ENCODE measurements at places on chromosomes 5 and 9. TPM values are rescaled to one million over a fixed set of nuclear protein-coding genes. Genes with fewer than 3 reads are reported as not detected.

GRCh38 chr5:50888751-50889150, 222.3 kb downstream of the PARP8 start:
- no peak for DNase-seq

- DNase-seq, result no peak
These were observed 56.6 kb downstream of the HSD17B3 start for GRCh38 chr9:96245399-96245798.

DNA sequence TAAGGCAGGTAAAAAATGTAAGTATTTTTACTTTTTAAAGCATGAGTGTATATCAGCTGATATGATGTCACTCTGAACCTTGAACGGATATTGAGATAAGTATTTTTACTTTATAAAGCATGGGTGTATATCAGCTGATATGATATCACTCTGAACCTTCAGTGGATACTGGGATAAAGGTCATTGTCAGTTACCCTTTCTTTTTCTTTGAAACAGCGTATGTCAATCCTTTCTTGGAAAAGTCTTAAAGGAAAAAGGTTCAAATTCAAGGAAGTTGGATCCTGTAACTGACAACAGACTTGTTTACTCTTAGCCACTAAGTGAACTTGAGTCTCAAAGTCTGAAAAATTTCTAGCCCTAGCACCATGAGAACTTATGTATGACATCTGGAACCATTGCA, 61.7 kb upstream of the IFNK start:
- no peak for DNase-seq

DNA sequence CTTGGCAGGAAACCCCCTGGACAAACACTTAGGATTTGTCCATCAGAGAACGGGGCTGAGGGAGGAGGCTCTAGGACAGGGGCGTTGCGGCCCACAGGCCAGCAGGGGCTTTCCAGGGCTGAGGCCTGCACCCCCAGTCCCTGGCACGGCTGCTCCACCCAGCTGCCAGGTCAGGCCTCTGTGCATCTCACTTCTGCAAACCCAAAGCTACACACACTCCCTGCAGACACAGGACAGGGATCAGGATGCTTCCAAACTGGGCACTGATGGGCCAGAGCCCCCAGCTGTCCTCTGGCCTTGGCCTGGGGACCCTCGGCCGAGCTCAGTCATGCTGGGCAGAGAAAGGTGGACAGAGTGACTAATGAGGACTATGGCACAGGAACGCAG, 106.2 kb upstream of the SARDH start:
- no peak for DNase-seq

GRCh38 chr9:17291766-17292165, 156.9 kb downstream of the CNTLN start:
- no peak for DNase-seq

GRCh38 chr9:73153793-73154227, 2.1 kb downstream of the ANXA1 start:
- no peak for DNase-seq

GRCh38 chr5:76084496-76085242, 1.5 kb downstream of the SV2C start:
- DNase-seq, result no peak

- peak; percentile 61 for DNase-seq
These were observed 108.4 kb downstream of the PSD2 start for GRCh38 chr5:139903795-139904565.

DNA sequence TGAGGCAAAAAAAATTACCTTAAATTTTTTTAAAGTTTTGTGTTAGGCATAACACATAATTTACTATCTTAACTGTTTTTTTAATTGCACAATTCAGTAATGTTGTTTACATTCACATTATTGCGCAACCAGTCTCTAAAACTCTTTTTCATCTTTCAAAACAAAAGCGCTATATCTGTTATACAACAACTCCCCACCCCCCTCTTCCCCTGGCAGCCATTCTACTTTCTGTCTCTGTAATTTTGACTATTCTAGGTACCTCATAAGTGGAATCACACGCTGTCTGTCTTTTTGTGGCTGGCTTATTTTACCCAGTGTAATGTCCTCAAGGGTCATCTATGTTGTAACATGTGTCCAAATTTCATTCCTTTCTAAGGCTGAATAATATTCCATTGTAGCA, 241.5 kb upstream of the DMRT1 start:
- DNase-seq, result no peak

- DNase-seq, result no peak
These were observed 104.5 kb upstream of the CHD1 start for GRCh38 chr5:99033014-99033900.

GRCh38 chr5:76691467-76692273, 24.3 kb upstream of the F2R start:
- no peak for DNase-seq

GRCh38 chr5:172106511-172107356, 81.3 kb downstream of the STK10 start:
- peak; percentile 78 for DNase-seq

DNA sequence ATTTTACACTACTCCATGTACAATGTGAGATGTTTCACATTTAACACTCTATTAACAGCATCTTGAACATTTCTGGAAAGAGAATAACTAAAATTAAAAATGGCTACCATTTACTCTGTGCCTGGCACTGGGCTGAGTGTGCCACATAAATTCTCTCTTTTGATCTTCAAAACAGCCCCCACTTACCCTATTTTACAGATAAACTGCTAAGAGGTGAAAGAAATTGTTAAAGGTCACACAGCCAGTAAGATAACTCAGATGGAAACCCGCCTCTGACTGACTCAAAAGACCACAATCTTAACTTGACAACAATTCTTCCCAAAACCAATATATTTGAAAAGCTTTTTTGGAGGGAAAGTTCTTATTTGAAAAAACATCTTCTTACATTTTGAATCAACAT, 97.3 kb downstream of the MAPKAP1 start:
- DNase-seq, result no peak

DNA sequence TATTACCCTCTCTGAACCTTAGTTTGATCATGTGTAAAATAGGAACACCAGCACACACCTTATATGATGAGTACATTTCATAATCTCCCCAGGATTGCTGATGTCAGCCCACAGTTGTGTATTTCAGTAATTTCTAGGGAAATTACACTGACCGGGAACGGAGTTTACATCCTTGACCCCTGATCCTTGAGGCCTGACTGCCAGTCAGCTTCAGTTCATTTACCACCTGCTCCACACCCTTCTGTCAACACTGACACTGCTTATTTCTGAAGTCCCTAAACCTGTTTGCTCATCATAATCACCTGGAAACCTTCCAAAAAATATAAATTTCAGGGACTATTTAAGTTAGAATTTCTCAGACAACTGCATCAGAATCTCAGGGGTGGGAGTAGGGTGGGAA, 55.3 kb downstream of the ZNF622 start:
- no peak for DNase-seq

DNA sequence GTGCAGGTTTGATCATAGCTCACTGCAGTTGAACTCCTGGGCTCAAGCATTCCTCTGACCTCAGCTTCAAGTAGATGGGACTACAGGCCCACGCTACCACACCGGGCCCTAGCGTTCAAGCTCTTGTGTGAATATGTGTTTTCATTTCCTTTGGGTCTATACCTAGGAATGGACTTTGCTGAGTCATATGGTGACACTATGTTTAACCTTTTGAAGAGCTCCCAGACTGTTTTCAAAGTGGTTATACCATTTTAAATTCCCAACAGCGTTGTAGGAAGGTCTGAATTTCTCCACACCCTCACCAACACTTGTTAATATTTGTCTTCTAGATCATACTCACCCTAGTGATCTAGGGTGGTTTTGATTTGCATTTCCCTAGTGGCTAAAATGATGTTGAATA, 33.5 kb downstream of the FAF2 start:
- DNase-seq, result no peak

GRCh38 chr5:54304040-54304439, 6.3 kb downstream of the ARL15 start:
- no peak for DNase-seq

DNA sequence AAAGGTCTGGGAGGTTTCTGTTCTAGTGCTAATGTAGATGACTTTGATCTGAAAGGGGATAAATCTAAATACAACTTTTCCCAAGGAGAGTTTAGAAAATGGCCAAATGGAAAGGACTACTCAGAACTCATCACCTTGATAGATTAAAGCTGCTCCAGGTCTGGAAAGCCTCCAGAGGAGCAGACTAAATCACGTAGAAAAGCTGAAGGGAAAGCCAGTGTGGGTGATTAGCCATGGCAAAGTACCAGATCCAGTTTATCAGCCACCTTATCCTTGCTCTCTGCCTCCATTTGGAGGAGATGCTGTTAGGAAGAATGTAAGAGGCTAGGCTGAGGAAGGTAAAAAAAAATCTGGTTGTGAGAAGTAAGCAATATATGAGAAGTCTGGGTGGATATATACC, 120.7 kb upstream of the RAI14 start:
- DNase-seq, result no peak

DNA sequence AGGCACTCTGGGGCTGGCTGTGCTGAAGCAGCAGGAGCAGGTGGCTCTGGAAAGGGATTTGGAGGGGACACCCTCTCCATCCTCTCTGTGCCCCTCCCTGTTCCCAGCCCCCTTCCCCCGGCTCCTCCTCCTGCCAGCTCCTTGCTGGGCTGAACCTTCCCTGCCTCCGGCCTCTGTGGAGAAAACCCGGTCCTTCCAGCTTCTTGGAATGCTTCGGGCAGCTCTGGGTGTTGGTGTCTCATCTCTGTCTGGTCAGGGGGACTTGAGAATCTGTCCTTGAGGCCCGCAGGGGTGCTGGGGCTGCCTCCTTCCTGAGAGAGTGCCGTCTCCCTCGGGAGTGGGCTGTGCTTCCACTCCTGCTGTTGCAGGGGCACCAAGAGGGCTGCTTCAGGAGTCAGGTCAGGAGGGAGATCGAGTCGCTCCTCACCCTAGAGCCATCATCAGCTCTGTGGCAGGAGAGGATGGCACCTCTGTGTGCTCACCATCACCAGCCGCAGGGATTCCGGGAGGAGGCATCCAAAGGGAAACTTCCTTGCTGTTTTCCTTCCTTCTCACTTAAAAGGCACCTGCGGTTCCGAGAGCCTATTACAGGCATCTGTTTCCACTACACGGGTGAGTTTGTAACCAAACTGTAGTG, 30.6 kb downstream of the NDUFS6 start:
- no peak for DNase-seq

DNA sequence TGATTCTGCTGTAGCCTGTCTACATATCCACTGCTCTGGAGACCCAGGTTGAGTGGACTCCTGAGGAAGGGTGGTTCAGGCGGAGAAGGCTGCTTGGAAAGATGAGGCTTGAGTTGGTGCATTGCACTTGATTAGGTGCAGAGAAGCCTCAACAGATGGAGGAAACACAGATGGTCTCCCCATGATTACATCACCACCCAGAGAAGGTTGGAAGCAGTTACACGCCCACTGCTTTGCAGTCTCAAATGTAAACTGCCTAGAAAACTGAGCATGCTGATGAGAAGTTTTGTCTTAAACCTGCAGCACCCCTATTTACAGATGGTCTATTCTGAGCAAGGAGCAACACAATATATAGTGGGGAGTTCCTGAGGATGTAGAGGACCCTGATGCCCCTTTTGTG, 266.6 kb downstream of the PIK3R1 start:
- DNase-seq, result no peak

DNA sequence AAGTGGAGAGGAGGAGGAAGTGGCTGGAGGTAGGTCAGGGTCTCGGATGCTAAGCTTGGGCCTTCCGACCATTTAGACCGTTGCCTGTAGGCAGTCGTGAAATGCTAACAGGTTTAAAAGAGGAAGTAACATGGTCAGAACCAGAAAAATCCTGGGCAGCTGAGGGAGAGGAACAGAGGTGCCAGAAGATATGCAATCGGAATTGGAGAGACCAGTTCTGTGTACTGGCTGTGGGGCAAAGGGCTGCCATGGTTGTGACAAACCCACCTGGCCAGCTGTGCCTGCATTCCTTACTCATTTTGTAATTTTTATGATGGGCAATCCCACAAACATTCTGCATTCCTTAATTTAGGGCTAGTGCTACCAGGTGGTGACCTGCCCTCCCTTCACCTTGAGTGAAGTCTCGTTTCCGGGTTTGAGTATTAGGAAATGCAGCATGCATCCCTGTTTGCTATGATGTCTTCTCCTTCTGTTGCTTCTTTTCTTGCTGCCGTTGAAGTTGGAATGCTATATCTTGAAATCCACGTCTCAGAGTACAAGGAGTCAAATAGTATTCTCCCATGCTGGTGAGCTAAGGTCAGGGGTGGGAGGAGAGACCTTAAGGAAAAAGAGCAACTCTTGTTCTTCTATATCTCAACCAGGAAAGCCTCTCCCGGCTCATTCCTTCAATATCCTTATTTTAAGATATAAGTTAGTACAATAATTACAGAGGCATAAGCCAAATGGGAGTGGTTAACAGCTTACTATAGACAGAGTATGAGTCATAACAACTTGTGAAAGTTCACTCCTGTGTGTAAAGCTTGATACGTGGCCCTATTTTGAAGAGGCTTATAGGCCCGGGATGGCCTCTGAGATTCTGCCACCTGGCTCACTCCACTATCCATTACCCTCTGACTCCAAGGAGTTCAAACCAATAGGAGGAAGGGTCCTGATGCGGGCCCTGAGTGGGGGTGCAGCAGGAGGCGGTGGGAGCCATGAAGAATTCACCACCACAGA, 37.0 kb downstream of the B4GALT1 start:
- DNase-seq, result peak; percentile 52

DNA sequence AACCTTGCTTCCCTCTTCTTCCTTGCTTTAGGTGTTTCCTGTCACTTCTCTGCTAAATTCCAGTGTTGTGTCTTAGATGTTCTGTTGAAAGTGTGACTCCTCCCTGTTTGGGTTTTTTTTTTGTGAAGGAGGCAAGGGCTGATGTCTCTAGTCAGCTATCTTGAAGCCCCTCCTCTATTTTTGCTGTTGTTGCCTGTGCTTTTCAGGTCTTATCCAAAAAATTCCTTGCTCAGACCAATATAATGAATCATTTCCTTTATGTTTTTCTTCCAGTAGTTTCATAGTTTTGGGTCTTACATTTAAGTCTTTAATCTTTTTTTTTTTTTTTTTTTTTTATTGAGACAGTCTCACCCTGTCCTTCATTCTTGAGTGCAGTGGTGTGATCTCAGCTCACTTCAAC, 22.3 kb downstream of the RIC1 start:
- DNase-seq, result no peak

DNA sequence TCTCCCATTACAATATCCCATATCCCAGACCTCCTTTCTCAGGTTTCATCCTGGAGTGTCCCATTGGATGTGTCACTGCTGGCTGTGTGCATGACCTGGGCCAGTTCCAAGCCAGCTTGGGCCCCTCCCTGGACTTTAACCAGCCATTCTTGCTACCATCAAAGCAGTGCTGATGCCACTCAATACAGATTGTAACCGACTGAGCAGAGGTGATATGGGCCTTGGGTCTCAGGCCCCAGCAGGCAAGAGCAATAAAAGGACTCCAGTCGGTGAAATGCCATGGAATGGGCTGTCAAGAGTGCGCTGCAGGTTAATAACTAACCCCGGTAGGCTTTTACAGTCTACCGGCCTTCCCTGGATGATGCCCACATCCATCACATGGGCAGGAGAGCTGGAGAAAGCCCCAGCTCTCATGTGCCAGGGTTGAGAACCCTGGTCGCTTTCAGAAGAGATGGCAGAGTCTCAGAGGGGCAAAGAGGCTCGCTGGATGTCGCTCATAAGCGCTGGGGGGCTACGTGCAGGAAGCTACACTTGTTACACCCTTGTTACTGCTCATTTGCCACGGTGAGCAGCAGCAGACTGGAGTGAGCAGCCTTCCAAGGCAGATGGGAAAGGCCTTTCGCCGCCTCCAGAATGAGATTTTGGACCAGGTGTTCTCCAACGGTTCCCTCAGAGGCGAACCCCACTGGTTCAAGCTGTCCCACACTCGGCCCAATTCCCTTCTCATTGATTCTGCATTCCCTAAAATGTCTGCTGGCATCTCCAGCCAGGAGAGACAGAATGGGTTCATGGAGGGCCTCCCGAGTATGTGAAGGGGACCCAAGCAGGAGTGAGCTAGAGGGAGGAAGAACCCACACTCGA, 13.2 kb downstream of the EPB41L4B start:
- DNase-seq, result no peak

Gene SRD5A1
- total RNA-seq, result 3.1 TPM

Gene NR2F1-AS1
- 8.9 TPM for total RNA-seq

Gene RNF183
- total RNA-seq, result not detected

Gene ZBED3
- total RNA-seq, result 7.9 TPM

Data from sigmoid colon (tissue), 7 donors.